ENCODE measurements at places on chromosomes 13 and 19. TPM values are rescaled to one million over a fixed set of nuclear protein-coding genes. Genes with fewer than 3 reads are reported as not detected.
A peak's percentile ranks its signal among the peaks of the same experiment; 100 is the strongest.

Gene METTL21C
- total RNA-seq, result not detected

Gene TMEM59L
- total RNA-seq, result 4.1 TPM

Gene KIR3DL2
- total RNA-seq, result not detected

Gene MED4
- 47.7 TPM for total RNA-seq

Gene AXL
- total RNA-seq, result 34.3 TPM

Gene ATP11A
- 66.9 TPM for total RNA-seq

Gene RGCC
- 28.9 TPM for total RNA-seq

Gene TBXA2R
- total RNA-seq, result 25.5 TPM

Gene OR10H1
- not detected for total RNA-seq

Gene WDR62
- total RNA-seq, result 0.42 TPM

Gene ZNF256
- 6.1 TPM for total RNA-seq

Gene BRSK1
- total RNA-seq, result 2.0 TPM

Gene CYP4F22
- not detected for total RNA-seq

Gene ERICH4
- total RNA-seq, result not detected

Gene THSD8
- total RNA-seq, result 5.2 TPM

Gene WDR87
- total RNA-seq, result not detected

Gene CACTIN
- total RNA-seq, result 27.5 TPM

Gene LIPE
- 39.5 TPM for total RNA-seq

Gene EEF1AKMT1
- 16.2 TPM for total RNA-seq

Gene ZNF225
- 4.3 TPM for total RNA-seq

DNA sequence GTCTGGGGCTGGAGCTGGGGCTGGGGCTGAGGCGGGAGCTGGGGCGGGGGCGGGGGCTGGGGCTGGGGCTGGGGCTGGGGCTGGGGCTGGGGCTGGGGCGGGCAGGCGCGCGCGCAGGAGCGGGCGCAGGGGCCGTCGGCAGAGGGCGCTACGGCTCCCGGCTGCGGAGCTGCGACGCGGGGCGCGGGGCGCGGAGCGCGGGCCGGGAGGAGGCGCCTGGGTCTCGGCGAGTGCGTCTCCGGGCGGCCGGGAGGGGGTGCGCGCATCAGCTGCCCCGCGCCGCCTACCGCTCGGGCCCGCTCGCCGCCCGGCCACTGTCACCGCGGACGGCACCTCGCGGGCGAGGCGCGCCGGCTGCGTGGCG is 422 bp upstream of the MTUS2 start:
- peak; percentile 46 for DNase-seq

- no peak for DNase-seq
Observed at GRCh38 chr13:114022876-114023275, 49.0 kb upstream of the C13orf46 start.

- DNase-seq, result no peak
Observed at GRCh38 chr19:478976-479375, 17.3 kb upstream of the MADCAM1 start.

- no peak for DNase-seq
Observed at GRCh38 chr13:109704771-109705635, 81.4 kb downstream of the IRS2 start.

DNA sequence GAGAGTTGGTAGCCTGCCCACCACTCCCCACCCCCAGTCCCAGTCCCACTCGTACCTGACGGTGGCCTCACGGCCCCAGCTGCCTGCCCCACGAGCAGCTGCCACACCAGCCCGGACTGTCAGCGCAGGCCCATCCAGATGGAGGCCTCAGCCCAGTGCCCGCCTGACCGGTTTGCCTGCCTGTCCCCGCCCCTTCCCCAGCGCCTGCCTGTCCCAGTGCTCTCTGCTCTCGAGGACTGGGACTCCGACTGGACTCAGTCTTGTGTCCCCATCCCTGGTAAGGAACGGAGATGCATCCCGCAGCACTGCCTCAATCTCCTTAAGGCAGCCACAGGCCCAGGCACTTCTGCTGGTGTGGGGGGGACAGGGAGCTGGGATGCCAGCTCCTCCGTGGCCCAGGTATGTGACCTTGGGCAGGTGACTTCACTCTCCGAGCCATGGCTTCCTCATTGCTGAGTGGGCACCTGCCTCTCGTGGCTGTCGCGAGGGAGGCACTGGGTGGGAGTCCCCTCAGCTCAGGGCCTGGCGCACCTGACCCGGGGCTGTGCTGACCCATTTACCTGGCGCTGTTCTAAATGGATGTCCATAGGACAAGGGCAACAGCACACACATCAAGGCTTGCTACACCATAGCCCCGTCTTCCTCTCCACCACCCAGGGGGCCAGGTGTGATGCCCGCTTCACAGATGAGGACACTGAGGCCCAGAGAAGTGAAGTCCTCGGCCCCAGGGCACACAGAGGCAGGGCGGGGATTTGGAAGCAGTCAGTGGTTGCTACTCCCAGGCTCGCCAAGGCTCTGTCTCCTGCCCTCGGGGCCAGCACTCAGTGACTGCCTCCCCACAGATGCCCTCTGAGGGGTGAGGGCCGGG is at the start of gene NKPD1:
Gene NKPD1, minus strand, starts transcription at position 113 of the 868 bp plus-strand sequence. CDS start 832 bp downstream, outside the sequence.
- no peak for DNase-seq

GRCh38 chr19:10935371-10936059 is 6.9 kb downstream of the TIMM29 start:
- no peak for DNase-seq

DNA sequence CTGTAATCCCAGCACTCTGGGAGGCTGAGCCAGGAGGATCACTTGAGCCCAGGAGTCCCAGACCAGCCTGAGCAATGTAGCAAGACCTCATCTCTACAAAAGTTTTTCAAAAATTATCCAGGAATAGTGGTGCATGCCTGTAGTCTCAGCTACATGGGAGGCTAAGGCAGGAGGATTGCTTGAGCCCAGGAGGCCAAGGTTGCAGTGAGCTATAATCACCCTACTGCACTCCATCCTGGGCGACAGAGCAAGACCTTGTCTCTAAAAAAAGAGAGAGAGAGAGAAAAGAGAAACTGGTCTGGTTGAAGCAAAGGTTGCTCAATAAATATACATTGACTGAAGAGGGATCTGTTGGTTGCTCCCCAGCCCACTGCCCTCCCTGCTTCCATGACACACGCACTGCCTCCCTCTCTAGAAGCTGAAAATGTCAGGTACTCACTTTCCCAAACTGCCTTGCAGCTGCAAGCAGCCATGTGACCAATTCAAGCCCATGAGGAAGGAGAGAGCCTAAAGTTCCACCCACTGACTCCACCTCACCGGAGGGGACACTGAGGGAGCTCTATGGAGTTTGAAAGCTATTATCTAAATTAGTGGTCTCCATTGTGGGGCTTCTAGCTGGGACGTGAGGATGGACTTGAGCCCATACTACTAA is 14.0 kb downstream of the CEACAM16 start:
- no peak for DNase-seq

- no peak for DNase-seq
Observed at GRCh38 chr13:65929436-65929835, 1300.7 kb downstream of the PCDH9 start.

DNA sequence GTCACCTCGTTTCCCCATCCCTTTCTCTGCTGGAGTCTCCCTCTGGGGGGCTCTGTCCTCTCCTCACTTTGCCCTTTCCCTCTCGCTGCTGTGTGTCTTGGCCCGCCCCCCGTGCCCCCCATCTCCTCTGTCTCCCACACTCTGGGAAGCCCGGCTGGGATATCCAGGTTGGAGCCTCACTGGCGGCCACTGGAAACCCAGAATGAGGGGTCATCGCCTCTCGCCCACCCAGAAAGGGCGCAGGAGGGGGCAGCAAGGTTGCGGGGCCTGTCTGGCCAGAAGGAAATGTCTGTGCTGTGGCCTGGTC is 15.6 kb downstream of the CCDC97 start:
- no peak for DNase-seq

GRCh38 chr13:50448535-50448998 is 394.9 kb downstream of the DLEU7 start:
- DNase-seq, result no peak

DNA sequence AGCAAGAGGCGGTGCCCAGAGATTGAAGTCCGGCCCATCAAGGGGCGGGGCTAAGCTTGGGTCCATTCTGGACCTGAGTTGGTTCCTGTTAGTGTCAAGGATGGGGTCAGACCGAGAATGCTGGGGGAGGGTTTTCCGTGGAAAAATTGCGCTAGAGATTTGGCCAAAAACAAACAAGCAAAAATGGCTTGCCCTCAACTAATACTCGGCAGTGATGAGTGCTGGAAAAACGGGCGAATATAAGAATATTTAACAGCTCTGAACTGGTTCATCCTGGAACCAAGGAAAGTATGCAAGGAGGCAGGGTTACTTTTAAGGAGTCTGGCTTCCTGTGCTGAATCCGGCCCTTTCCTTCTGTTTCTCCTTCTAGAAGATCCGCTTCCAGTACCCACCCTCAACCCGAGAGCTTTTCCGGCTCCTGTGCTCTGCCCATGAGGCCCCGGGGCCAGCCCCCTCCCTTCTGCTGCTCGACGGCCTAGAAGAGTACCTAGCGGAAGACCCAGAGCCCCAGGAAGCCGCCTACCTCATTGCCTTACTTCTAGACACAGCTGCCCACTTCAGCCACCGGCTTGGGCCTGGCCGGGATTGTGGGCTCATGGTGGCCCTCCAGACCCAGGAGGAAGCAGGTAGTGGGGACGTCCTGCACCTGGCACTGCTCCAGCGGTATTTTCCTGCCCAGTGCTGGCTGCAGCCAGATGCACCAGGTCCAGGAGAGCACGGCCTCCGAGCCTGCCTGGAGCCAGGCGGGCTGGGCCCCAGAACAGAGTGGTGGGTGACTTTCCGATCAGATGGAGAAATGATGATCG is 880 bp downstream of the SWSAP1 start:
- DNase-seq, result peak; percentile 70

DNA sequence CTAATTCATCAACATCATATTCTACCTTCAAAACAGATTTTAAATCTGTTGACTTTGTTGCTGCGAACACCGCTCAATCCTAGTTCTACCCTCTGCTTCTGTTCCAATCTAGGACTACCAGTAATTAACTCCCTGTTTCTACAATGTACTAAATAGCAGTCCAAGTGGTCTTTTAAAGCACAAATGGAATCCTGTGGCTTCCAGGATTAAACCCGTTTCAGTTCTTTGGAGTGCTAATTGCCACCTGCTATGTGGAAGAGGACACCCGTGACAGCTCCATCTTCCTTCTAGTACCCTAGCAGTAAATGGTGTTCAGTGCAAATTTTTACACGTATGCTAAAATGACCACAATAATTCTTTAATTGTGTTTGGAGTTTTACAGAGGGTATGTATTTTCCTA is 232.1 kb downstream of the TDRD3 start:
- DNase-seq, result no peak

DNA sequence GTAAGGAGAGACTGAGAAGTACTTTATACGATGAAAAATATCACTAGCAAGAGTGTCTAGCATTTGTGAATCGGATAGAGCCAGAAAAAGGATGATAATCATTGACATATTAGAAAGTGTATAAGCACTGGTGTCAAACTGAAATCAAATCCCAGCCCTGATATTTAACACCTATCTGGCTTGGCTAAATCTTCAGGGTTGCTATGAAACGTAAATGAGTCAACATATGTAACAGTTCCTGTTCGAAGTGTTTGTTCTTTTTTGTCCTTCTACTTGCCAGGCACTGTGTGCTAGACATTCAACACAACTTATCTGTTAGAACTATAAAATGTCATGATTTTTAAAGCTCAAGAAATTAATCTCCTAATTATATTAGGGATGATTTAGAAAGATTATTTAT is 40.8 kb downstream of the SERPINE3 start:
- no peak for DNase-seq

- DNase-seq, result no peak
Observed at GRCh38 chr13:86731987-86732386, 932.8 kb upstream of the SLITRK6 start.

GRCh38 chr19:50210425-50210824 is 7.0 kb downstream of the MYH14 start:
- no peak for DNase-seq

DNA sequence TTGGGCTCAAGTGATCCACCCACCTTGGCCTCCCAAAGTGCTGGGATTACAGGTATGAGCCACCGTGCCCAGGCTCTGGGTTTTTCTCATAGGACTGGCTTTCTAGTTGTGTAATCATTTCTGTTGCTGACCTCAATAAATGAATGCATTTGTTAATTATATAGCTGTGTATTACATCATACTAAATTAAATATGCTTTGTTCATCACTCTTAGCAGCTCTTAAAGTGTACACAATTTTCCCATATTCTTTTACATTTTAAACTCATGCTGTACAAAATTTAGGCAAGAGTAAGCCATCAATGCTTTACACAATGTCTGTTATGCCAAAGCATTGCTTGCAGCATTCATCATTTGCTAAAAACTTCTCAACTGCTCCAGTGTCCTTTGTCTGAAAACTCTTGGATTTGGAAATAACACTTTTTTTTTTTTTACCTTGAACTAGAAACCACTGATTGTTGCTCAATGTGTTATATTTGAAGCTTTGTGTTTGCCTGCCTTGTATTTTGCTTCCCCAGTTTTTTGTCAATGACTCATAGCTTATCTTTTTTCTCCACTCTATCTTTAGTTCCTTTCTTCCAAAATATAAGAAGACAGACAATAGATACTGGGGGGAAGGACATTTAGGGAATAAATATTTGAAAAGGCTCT is 31.4 kb downstream of the CCDC122 start:
- DNase-seq, result no peak

GRCh38 chr13:103883698-103884097 is 817.5 kb upstream of the SLC10A2 start:
- DNase-seq, result no peak

DNA sequence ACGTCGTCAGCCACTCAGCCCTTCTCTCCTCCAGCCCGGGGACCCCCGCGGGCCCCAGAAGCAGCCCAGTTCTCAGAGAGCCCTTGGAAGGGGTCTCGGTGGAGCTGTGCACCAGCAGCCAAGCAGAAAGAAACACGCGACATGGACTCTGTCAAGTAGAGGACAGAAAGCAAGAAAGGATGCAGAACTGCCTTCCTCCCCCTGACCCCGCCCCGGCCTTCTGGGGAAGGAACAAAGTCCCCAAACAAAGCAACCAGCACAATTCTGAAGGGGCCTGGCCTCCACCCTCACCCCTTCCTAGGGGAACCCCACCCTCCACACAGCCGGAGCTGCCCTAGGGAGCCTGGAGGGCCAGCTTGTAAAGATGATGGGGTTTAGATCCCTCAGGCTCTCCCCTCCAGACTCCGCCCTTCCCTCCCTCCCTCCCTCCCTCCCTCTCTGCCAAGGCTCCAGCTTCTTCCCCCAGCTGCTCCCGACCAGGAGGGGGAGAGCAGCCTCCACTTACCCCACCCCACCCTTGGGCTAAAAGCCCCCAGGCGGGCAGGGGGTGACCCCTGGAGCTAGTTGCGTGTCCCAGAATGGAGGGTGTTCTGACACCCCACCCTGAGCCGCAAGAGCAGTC is 7.8 kb downstream of the LYL1 start:
- no peak for DNase-seq

DNA sequence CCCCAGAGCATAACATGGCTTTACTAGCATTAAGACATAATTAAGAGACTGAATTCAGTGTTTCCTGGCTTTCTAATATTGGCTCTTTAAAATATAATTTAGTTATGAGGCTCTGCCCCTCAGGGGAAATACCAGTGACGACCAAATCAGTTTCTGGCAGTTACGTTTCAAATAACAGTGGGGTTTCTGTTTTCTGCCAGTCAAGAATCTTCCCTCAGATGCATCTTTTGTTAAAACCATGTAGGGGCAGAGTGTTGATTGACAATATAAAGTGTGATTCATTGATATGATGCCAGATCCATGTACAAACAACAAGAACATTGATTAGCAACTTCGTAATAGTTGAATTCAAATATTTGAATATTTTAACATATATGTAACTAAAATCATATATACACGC is 1169.7 kb downstream of the DIAPH3 start:
- no peak for DNase-seq

Data from adrenal gland (tissue), 19 donors.